A549 treated with dexamethasone at 1 μM for 4 hours (cell line): ENCODE measurements at places on chromosomes 7 and 10. TPM values are rescaled to one million over a fixed set of nuclear protein-coding genes. Genes with fewer than 3 reads are reported as not detected.

Gene HOXA3
- total RNA-seq, result 3.0 to 6.2 TPM (median 5.4 TPM) in 5 replicates

Gene AMPH
- 0.04 to 0.27 TPM (median 0.12 TPM) in 5 replicates for total RNA-seq

Gene OPN1SW
- total RNA-seq, result not detected in 5 replicates

Gene PON1
- 0.64 to 0.88 TPM (median 0.73 TPM) in 5 replicates for total RNA-seq

Gene HHEX
- total RNA-seq, result 11.1 to 12.4 TPM (median 11.7 TPM) in 5 replicates

Gene PIP
- total RNA-seq, result 0.19 to 0.32 TPM (median 0.23 TPM) in 3 of 5 replicates, not detected in the others

Gene MUC3A
- 13.2 to 27.0 TPM (median 23.2 TPM) in 5 replicates for total RNA-seq

Gene NOLC1
- 157 to 178 TPM (median 169 TPM) in 5 replicates for total RNA-seq

Gene ZNF804B
- total RNA-seq, result not detected in 5 replicates

Gene NUTM2B
- total RNA-seq, result 0.23 to 0.43 TPM (median 0.32 TPM) in 5 replicates

Gene BICC1
- total RNA-seq, result 17.0 to 24.6 TPM (median 21.3 TPM) in 5 replicates

Gene GIMAP6
- not detected in 5 replicates for total RNA-seq

Gene ANKRD7
- 0.11 to 0.57 TPM (median 0.30 TPM) in 5 replicates for total RNA-seq

Gene CTAGE4
- 0.05 TPM in 2 of 5 replicates, not detected in the others for total RNA-seq

Gene CDK14
- 0.07 to 0.61 TPM (median 0.13 TPM) in 5 replicates for total RNA-seq

Gene CYP26C1
- total RNA-seq, result 0.02 TPM in 1 of 5 replicates, not detected in the others

Gene FRMD4A
- 3.0 to 4.4 TPM (median 4.0 TPM) in 5 replicates for total RNA-seq

Gene BHLHA15
- 0.39 to 0.86 TPM (median 0.62 TPM) in 5 replicates for total RNA-seq

Gene TMEM236
- total RNA-seq, result 0.04 to 0.05 TPM (median 0.05 TPM) in 3 of 5 replicates, not detected in the others

Gene HOGA1
- 1.9 to 3.2 TPM (median 2.3 TPM) in 5 replicates for total RNA-seq

Gene SPDYE6
- not detected in 5 replicates for total RNA-seq

Gene HOXA4
- 1.6 to 2.2 TPM (median 1.7 TPM) in 5 replicates for total RNA-seq

Gene ANKMY2
- total RNA-seq, result 11.7 to 13.6 TPM (median 12.7 TPM) in 5 replicates

Gene CFAP46
- total RNA-seq, result 1.0 to 1.8 TPM (median 1.5 TPM) in 5 replicates

Gene GPR37
- 0.54 to 0.66 TPM (median 0.59 TPM) in 5 replicates for total RNA-seq

Gene PPIF
- total RNA-seq, result 120 to 153 TPM (median 122 TPM) in 5 replicates

Gene TRPV5
- total RNA-seq, result not detected in 5 replicates

Gene ZNF789
- 6.2 to 8.5 TPM (median 7.6 TPM) in 5 replicates for total RNA-seq

Gene MYH16
- 0.25 to 0.70 TPM (median 0.40 TPM) in 5 replicates for total RNA-seq

Gene HOXA6
- 0.98 to 1.7 TPM (median 1.4 TPM) in 5 replicates for total RNA-seq

Gene RGR
- total RNA-seq, result not detected in 5 replicates

Gene ANXA8L1
- 97.3 to 134 TPM (median 106 TPM) in 5 replicates for total RNA-seq

Gene CYP2C19
- total RNA-seq, result 0.11 TPM in 1 of 5 replicates, not detected in the others

Gene IL6
- total RNA-seq, result 0.40 to 1.6 TPM (median 0.66 TPM) in 5 replicates

Gene FAM20C
- total RNA-seq, result 32.5 to 50.4 TPM (median 47.6 TPM) in 5 replicates

Gene FAM13C
- 0.07 to 0.32 TPM (median 0.14 TPM) in 4 of 5 replicates, not detected in the other for total RNA-seq

Gene MSRB2
- 11.0 to 12.5 TPM (median 11.5 TPM) in 5 replicates for total RNA-seq

Gene PHTF2
- total RNA-seq, result 12.2 to 18.3 TPM (median 16.8 TPM) in 5 replicates

Gene ASB13
- total RNA-seq, result 20.7 to 24.6 TPM (median 22.9 TPM) in 5 replicates

Gene MORN4
- 5.8 to 7.0 TPM (median 6.4 TPM) in 5 replicates for total RNA-seq

Gene GPR26
- total RNA-seq, result not detected in 5 replicates

Gene ELOVL3
- total RNA-seq, result 0.21 to 0.37 TPM (median 0.34 TPM) in 5 replicates

Gene SPDYE17
- not detected in 5 replicates for total RNA-seq

Gene NUB1
- 39.1 to 45.2 TPM (median 42.4 TPM) in 5 replicates for total RNA-seq

Gene NEURL1
- total RNA-seq, result 0.55 to 0.88 TPM (median 0.73 TPM) in 5 replicates

Gene MALRD1
- not detected in 5 replicates for total RNA-seq

Gene DPP6
- not detected in 5 replicates for total RNA-seq

Gene GPER1
- 1.0 to 1.9 TPM (median 1.5 TPM) in 5 replicates for total RNA-seq

Gene ZDHHC6
- 27.5 to 32.2 TPM (median 31.4 TPM) in 5 replicates for total RNA-seq

Gene PAX4
- not detected in 5 replicates for total RNA-seq

Gene PRSS37
- not detected in 5 replicates for total RNA-seq

Gene ANKRD1
- 35.0 to 54.9 TPM (median 47.3 TPM) in 5 replicates for total RNA-seq

Gene ADARB2
- 0.06 to 0.18 TPM in 2 of 5 replicates, not detected in the others for total RNA-seq

Gene SORCS3
- not detected in 5 replicates for total RNA-seq
